ENCODE measurements at places on chromosomes 16 and 17. TPM values are rescaled to one million over a fixed set of nuclear protein-coding genes. Genes with fewer than 3 reads are reported as not detected.

GRCh38 chr17:29214215-29215146 is 32.2 kb upstream of the CRYBA1 start:
- no peaks in the 10 kb centered on the region for H3K27me3 ChIP-seq
- no peak overlapping the region for H3K4me3 ChIP-seq
- H3K4me1 ChIP-seq, result peaks cover 17% of the 10 kb centered on the region
- H3K36me3 ChIP-seq, result no peaks in the 10 kb centered on the region
- no peak for DNase-seq

The NTN1 gene
- total RNA-seq, result 3.1 TPM

DNA sequence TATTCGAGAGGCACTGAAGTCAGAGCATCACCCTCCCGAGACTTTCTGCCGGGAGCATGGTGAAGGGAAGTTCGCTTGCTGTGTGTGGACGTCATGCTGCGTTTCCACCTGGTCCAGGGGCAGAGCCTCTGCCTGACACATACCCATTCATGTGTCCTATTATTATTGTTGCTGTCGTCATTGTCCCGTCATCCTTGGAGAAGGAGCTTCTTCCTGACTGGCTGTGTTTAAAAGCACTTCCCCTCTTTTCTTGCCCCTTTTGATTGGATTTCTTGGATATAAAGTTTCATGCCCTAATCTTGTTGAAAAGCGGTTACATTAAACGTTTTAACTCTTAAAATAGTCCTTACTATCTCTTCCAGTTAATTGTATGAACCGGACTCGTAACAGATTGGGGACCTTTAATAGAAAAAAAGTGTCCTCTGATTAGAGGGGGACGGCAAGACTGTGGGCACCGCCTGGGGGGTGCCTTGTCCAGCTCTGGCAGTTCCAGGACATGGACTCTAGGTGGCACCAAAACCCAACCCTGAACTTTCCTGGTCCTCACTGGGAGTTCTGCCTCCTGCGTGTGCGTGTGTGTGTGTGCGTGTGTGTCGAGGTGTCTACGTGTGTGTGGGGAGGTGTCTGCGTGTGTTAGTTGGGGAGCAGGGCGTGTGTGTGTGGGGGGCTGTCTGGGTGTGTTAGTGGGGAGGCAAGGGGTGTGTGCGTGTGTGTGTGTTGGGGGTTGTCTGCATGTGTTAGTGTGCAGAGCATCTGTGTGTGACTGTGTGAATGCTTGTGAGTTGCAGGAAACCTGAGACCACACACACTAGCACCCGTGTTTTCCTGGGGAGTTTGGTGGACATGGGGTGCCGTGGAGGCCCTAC is 133.3 kb upstream of the CIBAR2 start:
- H3K36me3 ChIP-seq, result no peaks in the 10 kb centered on the region
- no peak for DNase-seq
- no peak overlapping the region for H3K27ac ChIP-seq
- peaks cover 6% of the 10 kb centered on the region for H3K4me1 ChIP-seq

The FBXO39 gene
- total RNA-seq, result 1.0 TPM

DNA sequence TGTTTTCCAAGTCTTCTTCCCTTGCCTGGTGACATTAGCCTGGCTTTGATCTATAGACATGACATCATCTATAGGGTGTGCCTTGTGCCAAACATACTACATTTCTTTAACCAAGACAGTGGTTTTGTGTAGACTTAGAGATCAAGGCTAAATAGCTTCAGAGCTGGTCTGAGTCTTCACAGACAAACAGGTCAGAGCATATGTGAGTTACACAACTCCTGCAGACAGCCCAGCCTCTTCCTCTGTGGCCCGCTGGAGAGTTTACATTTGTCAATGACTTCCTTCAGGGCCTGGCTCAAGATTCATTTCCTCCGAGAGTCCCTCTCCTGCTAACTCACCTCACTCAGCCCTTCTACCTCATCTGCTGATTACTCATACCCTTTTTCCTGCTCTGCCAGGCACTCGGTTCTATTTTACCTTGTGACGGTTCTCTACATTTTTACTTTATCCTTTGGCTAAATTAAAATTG is 73.1 kb upstream of the TANC2 start:
- H3K4me1 ChIP-seq, result peaks cover 21% of the 10 kb centered on the region
- H3K36me3 ChIP-seq, result no peaks in the 10 kb centered on the region
- no peak for DNase-seq

DNA sequence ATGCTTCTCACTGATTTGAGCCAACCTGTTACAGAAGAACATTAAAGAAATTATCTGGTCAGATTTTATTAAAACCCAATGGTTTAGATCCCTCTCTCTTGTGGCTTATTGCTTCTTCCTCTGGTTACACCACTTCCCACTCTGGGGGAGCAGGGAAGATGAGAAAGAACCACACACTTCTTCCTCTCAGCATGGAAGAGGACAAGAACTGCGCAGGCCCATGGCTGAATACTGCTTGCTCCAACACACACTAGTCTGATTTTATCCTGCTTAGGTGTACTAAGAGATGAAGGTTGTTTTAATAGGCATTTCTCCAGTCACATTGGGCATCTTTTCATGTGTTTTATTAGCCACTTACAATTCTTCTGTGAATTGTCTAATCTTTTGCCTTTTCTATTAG is 27.6 kb downstream of the MAP3K3 start:
- DNase-seq, result no peak
- H3K27ac ChIP-seq, result no peak overlapping the region
- H3K4me3 ChIP-seq, result no peak overlapping the region
- H3K27me3 ChIP-seq, result no peaks in the 10 kb centered on the region
- H3K36me3 ChIP-seq, result peaks cover 56% of the 10 kb centered on the region

DNA sequence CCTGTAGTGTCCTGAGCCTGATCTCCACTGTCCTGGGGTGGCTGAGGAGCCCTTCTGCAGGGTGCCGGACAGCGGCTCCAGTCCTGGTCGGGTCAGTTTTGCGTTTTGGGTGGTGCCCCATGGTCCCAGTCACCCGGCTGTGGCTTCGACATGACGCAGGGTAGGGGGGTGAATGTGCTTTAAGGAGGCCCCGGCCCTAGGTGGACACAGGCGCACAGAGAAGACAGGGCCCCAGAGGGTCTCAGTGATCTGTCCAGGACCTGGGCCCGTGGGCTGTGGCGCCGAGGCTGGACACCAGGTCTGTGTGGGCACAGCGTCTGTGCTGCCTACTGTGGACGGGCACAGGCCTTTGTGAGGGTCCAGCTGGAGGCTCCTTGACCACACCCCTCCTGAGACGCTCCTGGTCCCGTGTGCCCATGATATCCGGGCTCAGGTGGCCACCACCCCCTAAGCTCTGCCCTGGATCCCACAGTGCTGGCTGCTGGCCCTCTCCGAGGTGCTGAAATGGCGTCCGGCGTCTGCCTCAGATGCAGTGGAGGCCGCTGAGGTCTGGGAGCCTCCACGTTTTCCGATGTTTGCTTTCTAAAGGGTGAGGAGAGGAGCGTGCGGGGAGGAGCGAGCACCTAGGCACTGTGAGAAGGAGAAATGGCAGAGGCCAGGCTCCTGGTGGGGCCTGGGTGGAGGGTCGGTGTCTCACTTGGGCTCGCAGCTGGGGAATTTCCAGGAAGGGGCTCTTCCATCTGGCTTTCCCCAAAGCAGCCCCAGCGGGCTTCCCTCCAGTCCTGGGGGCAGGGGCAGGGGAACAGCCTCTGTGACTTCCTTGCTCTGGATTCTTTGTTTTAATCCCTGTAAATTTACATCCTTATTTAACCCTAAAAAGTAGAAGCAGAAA is 56.1 kb upstream of the ACSF3 start:
- no peaks in the 10 kb centered on the region for H3K36me3 ChIP-seq
- DNase-seq, result no peak
- no peak overlapping the region for H3K4me3 ChIP-seq
- no peaks in the 10 kb centered on the region for H3K4me1 ChIP-seq
- no peak overlapping the region for H3K27ac ChIP-seq

DNA sequence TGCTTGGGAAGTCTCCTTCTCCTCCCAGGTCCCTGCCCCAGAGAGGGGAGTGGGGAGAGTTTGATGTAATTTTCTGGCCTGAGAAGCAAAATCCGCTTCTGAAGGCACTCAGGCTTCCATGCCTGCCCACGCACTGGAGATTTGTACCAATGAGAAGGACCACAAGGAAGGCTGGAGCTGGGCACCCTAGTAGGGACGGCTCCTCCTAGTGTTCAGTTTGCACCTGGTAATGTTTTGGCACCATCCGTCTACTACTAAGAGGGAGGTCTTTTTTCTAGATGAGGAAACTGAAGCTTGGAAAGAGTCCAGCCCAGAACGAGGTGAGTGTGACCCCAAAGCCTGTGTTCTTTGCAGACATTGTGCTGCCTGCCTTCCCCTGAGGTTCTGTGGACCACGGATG is 83.6 kb upstream of the NLRP1 start:
- DNase-seq, result no peak
- no peaks in the 10 kb centered on the region for H3K4me1 ChIP-seq
- no peaks in the 10 kb centered on the region for H3K36me3 ChIP-seq
- no peak overlapping the region for H3K27ac ChIP-seq
- H3K27me3 ChIP-seq, result peaks cover 50% of the 10 kb centered on the region

Data from suprapubic skin (tissue), 4 donors.